Stimulated activated naive CD8-positive, alpha-beta T cell treated with anti-CD3 and anti-CD28 coated beads, Interleukin-15, amount 100 ng/mL, for 72 hours (primary cell): ENCODE measurements at places on chromosomes 11 and 22.

GRCh38 chr11:88523386-88524071 lies 186.0 kb upstream of the CTSC start:
- no peak for DNase-seq

DNA sequence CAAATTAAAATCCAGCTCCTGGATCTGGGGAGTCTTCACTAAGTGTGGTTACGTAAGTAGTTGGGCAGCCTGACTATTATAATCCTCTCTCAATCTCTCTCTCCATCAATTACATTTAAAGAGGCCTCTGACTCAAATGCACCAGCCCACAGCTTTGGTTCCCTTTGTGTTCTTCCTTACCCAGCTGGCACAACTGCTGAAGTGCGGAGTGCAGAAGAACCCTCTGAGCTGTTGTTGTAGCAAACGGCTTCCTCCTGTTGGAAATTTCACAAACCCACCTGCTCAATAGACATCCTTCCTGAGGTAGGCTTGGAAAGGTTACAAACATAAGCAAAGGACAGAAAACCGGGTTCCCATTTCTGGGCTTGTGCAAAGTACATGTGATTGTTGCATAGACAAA lies 17.0 kb upstream of the SORL1 start:
- no peak for DNase-seq

DNA sequence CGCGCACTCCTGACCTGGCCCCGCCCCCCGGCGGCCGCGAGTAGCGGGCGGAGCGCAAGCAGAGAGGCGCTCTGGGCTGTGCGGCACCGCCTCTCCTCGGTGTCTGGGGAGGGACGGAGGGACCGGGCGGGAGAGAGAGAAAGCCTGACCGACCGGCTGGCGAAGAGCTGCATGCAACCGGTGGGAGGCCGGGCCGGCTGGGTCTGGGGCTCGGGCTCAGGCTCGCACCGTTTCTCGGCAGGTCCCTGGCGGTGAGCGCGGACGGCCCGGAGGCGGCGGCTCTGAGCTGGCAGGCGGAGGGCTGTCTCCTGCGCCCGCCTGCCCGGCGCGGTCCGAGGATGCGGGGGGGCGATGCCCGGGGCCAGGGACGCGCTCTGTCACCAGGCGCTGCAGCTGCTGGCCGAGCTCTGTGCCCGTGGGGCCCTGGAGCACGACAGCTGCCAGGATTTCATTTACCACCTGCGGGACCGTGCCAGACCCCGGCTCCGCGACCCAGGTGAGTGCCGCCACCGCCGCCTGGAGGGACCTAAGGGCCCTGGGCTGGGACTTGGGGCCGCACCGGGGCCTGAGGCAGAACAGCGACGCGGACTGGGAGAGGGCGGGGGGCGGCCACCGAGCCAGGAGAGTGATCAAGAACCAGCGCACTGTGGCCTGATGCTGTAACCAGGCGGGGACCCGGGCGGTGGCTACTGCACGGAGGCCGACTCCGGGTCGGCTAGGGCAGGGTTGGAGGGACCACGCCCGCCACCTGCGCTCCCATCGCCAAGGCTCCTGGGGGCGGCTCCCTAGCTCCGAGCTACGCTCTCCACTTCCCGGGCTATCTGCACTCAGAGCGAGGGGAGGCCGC lies at the start of gene SYT9:
Gene SYT9, plus strand, starts transcription at position 69 of the 847 bp plus-strand sequence. Its CDS starts 283 bp downstream, at position 352.
- DNase-seq: peak; percentile 5

- no peak for DNase-seq
Measured at GRCh38 chr11:70372076-70372475, 26.3 kb upstream of the CTTN start.

DNA sequence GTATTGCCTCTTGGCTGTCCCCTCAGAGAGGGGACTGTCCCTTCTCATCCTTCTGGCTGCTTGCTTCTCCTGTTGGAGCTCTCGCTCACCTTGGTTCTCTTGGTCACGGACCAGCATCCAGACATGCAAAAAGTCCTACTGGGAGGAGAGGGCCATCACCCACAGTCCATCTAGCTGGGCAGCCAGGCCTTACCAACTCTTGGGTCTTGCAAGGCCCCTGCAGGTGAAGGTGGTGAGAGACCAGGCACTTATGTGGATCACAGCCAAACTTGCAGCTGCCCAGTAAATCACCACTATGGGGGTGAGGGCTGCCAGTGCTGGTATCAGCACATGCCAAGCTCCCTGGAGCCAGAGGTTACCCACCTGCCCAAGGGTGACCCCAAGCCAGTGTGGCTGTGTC lies 36.3 kb downstream of the KCNQ1OT1 start:
- no peak for DNase-seq

DNA sequence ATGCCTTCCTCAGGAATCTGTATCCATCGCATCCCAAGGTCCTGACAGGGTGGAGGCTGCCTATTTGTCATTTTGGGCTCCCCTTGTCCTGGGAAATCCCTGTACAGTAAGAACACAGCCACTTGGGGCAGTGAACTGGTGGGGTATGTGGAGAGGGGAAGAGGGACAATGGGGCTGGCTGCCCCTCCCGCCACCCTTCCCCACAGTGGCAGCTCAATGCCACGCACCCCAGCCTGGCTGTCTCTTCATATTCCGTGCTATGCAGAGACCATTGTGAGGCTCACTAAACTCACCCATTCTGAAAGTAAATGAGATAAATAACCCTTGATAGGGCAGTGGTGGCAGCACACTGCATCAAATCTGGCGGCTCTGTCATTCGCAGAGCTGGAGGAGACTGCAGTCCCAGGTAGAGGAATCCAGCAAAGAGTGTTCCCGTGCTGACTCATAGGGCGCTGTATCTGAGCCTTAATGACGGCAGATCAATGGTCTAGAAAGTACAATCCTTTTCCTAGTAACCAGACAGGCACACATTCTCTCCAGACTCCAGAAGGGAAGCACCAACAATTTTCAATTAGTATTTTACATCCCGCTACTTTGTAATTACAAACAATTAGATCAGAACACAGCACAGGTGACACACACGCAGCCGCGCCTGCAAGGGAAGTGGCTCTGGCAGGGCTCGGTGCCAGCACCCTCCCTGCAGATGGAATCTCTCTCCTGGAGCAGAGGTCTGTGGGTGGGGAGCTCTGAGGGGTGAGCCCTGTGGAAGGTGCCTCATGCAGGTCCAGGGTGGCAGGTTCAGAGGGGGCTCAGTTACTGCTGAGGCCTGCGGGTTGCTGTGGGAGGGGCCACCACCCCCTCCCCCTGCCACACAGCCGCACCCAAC lies 167.9 kb upstream of the B3GAT1 start:
- no peak for DNase-seq

- DNase-seq: no peak
Measured at GRCh38 chr11:111153194-111153593, 92.3 kb upstream of the POU2AF2 start.

- no peak for DNase-seq
Measured at GRCh38 chr11:40140560-40140959, 1318.9 kb downstream of the LRRC4C start.

DNA sequence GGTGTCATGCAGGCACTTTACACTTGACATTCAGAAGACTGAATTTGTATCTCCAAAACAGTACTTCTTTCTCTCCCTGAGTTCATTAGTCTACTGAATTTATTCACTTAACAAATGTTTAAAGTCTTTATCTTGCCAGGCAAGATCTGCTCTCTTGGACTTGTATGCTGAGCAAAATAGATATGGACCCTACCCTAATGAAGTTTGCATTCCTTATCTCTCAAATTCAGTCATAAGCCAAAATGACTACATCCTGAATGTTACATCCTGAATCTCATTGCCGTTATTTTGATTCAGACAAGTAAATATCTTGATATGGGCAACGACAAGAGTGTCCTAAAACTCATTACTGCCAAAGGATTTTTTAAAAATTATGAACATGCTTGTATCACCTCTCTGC lies 29.7 kb downstream of the FAR1 start:
- DNase-seq: no peak

DNA sequence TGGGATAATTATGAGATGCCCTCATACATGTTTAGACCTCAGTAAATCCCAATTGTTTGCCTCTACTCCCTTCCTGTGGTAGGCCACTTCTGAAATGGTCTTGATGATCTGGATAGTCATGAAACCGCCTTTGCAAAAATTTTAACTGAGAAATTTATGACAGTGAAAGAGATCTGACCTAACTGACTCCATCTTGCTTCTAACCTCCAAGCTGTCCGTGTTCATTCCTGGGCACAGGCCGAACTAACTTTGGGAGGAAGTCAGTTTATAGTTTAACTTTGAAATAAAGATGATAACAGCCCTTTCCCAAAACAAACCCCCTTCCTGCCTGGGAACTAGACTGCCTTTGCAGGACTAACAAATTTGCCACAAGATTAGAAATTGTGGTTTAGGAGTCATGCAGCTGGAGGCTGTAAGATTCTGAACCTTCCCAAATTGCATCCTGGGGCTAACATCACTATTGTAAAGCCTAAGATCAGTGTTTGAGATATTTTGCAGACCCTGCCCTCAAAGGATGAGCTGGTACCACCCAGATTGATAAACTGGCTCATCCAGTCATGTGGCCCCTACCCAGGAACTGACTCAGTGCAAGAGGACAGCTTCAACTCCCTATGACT lies 19.9 kb upstream of the CTR9 start:
- no peak for DNase-seq

DNA sequence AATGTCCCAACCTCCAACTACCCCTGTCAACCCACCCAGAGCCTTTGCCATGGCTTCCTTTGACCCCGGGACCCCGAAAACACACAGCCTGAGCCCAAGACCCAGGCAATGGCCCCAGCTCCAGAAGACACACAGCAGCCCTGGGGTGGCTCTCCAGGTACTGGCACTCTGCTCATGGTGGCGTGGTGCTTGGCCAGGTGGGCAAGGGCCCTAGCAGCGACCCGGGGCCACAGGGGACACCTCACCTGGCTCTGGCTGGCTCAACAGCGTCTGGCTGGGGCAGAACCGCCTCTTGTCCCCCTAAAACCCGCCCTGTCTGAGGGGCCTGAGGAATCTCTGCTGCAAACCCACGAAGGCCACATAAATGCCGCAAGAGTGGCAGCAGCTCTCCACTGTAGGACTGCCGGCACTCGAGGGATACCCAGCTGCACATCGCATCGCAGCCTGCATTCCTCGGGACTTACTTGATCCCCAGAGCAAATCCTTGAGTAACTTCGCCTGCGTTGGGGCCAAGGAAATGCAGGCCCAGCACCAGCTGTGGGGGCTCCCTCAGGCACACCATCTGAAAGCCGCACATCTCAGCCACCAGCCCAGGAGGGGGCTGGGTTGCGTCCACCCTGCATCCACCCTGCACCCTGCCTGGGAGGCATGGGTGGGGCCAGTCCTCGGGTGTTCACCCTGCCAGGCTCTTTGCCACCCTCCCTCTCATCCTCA lies 23.1 kb upstream of the GNB1L start:
- DNase-seq: no peak

DNA sequence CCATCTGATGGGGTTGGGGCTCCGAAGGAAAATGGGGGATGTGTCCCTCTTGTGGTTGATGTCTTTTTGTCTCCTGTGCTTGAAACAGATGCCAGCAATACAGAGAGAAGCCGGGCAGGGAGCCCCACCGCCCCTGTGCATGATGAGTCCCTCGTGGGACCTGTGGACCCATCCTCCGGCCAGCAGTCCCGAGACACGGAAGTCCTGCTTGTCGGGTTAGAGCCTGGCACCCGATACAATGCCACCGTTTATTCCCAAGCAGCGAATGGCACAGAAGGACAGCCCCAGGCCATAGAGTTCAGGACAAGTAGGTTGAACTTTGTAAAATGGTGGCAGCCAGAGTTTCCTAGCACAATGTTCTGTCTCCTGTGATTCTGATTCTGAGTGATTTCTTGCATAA lies 91.7 kb upstream of the OR4B1 start:
- no peak for DNase-seq

GRCh38 chr11:9179141-9179540 lies 86.0 kb downstream of the DENND5A start:
- no peak for DNase-seq

DNA sequence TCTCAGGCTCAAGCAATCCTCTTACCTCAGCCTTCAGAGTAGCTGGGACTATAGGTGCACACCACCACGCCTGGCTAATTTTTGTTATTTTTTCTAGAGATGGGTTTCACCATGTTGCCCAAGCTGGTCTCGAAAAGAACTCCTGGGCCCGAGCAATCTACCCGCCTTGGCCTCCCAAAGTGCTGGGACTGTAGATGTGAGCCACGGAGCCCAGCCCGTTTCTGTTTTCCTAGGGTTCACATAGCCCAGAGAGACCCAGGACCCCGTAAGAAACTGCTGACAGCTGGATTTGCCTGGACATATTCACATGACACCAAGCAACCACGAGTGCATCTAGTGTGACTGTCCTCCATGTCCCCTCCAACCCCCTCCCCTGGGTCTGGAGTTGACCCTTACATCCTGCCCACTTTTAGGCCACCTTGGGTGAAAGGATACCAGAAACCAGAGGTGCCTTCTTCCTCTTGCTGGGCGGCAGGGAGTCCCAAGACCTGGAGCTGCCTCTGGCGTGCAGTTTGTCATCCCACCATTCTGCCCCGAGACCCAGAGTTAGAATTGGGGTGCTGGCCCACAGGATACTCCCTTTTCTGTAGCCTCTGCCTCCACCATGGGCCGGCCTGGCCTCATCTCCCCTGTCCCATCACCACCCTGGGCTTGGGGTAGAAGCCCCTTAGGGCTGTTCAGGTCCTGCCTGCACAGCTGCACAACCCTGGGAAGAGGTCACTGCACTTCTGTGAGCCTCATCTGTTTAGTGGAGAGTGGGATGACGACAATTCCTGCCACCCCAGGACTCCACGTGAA lies 3.7 kb upstream of the RIN1 start:
- no peak for DNase-seq

DNA sequence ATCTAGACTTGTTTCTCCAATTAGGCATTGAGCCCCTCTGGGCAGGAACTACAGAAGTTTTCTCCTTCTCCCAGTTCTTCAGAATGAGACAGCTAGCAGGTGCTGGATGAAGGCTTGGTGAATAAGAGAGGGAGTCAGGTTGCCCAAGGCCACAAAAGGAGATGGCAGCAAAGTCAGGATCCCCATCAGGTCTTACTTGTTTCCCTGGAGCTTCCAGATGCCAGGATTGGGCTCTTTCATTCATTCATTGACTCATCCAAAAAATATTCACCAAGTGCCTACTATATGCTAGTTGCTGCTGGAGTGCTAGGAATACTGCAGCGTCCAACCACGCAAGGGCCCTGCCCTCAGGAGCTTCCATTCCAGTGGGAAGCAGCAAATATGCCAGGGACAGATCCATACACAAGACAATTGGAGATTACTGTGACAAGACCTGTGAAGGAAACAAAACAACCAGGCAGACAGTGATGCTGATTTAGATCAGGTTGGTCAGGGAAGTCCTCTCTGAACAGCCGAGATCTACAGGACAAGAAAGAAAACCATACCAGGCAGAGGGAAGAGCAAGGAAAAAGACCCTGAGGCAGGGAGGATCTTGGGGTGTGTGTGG lies 24.6 kb upstream of the LMO1 start:
- DNase-seq: no peak

DNA sequence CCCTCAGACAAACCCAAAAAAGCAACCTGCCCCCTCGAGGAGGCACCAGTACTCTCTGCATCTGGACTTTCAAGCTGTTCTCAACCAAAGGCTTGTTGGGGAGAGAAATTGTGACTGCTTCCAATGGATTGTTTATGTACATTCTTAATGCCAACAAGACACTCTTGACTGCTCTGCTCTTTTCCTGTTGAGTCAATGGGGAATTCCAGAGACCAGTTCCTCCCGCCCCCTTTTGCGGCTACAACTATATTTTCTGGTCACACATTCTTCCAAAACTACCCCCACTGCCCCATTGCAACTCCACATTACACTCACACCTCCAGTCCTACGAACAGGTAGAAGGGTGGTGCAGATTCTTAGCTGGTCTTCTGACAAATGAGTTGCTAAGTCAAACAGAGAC lies 187.0 kb downstream of the DSCAML1 start:
- peak; percentile 27 for DNase-seq
